ENCODE measurements at places on chromosomes 11 and 22.

- DNase-seq = no peak
Observed at GRCh38 chr11:65476632-65477148, 22.2 kb upstream of the MALAT1 start.

- no peak for DNase-seq
Observed at GRCh38 chr11:42543844-42544419, 767.9 kb upstream of the API5 start.

DNA sequence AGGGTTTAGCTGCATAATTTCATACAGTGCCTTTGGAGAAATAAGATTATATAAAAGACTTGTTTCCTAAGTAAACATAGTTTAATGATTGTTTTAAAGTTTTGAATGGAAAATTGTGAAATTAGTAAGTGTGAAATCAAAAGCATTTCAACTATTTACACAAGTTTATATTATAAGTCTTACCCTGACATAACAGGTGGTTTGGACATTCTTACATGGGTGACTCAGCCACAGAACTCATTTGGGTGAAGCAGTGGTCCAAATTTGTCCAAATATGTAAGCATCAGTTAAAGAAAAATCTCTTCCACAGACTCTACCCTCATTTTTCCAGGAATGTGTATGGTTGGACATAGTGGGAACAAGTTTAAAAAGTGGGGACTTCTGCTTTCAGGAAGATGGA is 68.0 kb downstream of the USP47 start:
- DNase-seq = no peak

GRCh38 chr11:32328392-32328791 is 106.9 kb downstream of the WT1 start:
- no peak for DNase-seq

All from activated CD4-positive, alpha-beta T cell treated with anti-CD3 and anti-CD28 coated beads, Interleukin-2, amount 50 U/mL, for 16 hours (primary cell).